ENCODE measurements at places on chromosomes 6 and 20. TPM values are rescaled to one million over a fixed set of nuclear protein-coding genes. Genes with fewer than 3 reads are reported as not detected.

Gene F13A1
- 66.0 TPM for total RNA-seq

Gene KIF25
- not detected for total RNA-seq

Gene SEC23B
- total RNA-seq = 94.1 TPM

Gene CGA
- not detected for total RNA-seq

Gene SEMG1
- not detected for total RNA-seq

Gene KIAA0408
- 3.6 TPM for total RNA-seq

Gene FNDC1
- 16.5 TPM for total RNA-seq

- no peak for DNase-seq
These were observed 80.2 kb downstream of the SYNJ2 start for GRCh38 chr6:158061709-158062461.

DNA sequence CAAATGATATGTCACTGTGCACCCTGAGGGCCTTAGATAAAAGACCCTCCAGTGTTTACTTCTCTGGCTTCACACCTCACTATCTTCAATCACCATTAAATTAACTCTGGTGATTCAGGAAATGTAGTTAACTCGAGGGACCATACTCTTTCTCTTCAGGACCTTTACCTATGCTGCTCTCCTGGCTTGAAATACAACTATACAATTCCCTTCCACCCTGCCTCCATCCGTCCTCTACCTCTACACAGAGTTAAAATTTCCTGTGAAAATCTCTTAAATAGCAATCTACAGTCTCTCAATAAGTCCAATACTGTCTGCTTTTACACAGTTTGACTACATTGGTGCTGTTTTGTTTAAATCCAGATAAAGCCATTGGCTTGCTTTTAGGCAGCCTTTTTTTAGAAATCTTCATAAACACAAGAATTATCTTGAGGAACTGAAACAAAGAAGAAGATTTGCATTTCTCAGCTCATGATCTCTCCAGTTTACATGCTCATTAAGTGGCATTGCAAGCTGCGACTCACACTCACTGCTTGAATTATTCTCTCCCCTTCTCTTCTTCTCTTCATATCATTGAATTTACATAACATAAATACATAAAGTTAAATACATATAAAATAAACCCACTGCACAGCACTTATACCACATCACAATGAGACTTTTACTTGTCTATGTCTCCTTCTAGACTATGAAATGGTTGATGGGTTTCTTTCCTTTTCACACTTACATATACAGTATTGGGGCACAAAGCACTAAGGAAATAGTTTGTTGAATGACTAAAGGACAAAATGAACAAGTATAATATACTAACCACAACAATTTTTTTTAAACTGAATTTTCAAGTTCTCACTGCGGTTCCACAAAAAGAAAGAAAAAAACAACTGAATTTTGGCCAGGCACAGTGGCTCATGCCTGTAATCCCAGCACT lies 239.0 kb upstream of the KCNQ5 start:
- no peak for DNase-seq

DNA sequence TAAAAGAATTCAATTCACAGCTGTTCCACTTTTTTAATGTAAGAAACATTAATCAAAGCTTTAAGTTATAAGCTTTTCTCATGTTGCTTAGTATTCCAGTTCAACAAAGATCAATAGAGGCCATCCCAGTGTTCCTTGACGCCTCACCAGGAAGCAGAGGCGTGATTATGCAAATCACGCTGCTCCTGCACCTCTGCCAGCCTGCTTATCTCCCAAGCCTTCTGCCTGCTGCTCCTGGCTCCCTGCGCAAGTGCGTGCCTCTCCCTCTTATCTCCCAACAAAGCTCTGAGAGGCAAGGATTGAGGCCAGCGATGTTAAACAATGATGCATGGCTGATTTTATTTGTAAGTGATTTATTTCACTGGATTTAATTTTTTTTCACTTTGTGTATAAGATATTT lies 42.8 kb downstream of the INSM1 start:
- DNase-seq = no peak

GRCh38 chr6:106477790-106478189 lies 117.3 kb downstream of the CRYBG1 start:
- DNase-seq = peak; percentile 11

- no peak for DNase-seq
These were observed 115.6 kb upstream of the B3GAT2 start for GRCh38 chr6:71072508-71072907.

DNA sequence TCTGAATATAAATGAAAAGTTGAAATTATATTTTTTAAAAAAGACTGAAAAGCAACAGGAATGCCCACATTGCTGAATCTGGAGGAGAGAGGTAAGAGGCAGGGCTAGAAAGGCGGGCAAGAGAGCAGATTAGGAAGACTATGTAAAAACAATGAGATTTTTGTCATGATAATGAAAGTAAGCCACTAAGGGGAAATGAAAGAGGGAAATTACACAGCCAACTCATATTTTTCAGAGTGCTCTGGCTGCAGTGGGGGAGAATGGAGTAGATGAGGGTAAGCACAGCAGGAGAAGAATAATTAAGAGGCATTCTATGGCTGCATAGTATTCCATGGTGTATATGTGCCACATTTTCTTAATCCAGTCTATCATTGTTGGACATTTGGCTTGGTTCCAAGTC lies 281.9 kb downstream of the PKHD1 start:
- DNase-seq = no peak

- DNase-seq = no peak
These were observed 315.3 kb upstream of the SLC35B3 start for GRCh38 chr6:8750627-8751026.

- no peak for DNase-seq
These were observed 303 bp downstream of the MBOAT1 start for GRCh38 chr6:20211941-20212391.

DNA sequence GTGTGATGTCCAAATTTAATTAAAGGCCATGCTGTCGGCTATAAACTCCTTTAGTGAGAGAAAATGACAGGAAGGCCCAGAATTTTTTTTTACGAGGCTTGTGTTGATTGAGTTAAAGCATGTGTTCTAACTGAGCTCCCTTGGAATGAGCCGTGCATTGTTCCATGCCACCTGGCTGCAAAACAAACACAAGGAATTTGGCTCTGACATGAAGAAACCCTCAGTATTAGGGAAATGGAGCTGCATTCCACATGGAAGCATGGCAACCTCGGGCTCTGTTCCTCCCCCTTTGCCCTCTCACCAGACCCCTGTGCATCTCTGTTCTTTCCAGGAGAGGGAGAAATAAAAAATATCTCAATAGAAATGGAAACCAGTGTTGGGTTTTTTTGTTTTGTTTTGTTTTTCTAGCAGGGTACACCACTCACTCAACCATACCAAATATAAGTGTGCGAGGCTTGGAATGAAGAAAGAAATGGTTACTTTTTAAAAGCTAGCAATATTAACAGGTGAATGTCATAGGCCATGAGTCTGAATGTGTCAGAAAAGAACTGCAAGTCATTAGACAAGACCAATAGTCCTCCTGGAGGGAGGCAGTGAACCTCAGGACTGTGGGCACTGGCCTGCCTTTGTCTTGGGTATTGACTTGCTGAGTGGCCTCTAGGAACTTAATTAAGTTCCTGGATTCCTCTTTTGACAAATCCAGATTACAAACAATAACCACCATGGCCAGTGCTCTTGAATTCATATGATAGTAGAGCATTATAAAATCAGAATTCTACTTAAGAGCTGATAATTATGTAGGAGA lies 935.1 kb downstream of the KIF16B start:
- peak; percentile 73 for DNase-seq

DNA sequence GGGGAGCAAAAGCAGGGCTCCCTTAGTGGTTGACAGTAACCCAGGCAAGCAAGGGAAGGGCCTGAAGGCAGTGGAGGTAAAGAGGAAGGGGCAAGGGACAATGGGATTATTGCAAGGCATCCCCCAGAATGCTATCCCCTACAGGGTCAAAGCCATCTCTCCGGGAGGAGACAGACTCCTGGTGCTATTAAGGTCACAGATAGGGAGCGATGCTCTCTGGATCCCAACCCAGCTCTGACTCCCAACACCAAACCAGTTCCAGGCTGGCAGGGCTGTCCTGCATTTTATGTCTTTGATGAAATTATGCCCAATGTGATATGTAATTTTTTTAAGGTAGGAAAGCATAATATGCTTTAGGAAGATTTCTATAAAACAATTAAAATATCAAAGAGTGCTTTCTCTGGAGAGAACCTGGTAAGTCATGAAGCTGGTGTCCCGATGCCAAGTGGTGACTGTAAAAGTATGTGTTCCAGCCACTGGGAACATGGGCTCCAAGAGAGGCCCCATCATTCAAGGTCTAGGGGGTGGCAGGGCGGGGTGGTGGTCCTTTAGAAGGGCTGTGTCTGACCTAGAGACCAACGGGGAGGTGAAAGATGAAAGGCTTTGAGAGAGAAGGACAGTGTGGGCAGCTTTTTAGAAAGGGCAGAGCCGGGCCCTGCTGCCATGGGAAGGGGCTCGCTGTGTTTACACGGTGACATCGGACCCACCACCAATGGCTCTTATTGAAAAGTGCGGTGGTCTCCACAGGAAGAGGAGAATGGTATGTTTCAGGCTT lies 276.5 kb downstream of the CDC5L start:
- no peak for DNase-seq

DNA sequence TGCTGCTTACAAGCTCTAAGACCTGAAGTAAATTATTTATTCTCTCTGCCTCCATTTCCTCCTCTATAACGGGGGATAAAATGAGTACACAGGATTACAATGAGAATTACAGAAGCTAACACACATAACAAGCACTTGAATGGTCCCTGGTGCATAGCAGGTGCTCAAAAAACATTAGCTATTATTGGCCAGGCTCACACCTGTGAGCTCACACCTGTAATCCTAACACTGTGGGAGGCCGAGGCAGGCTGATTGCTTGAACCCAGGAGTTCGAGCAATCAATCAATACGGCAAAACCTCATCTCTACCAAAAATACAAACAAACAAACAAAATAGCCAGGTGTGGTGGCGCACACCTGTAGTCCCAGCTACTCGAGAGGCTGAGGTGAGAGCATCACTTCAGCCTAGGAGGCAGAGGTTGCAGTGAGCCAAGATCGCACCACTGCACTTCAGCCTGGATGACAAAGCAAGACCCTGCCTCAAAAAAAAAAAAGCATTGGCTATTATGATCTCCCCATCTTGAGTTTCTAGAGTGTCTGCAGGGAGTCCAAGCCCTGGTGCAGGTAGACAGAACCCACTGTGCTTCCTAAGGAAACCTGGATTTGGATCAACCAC lies 68.1 kb downstream of the PREX1 start:
- peak; percentile 59 for DNase-seq

GRCh38 chr6:128511506-128511905 lies 8.9 kb downstream of the PTPRK start:
- no peak for DNase-seq

DNA sequence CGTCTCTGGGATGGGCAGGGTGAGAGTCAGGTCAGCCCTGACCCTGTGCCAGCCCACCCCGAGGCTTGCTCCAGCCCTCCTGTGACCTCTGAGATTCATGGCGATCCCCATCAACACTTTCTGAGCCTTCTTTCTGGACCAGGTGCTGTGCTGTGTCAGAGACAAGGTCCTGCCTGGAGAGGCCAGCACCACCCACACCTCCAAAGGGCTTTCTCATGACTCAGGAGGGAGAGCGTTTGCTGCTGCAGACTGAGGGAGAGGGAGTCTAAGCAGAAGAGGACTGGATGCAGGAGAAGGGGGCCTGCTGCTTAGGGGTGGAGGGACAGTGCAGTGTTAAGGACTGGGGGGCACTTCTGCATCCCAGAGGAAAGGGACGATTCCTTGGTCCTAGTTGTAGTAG lies 193.5 kb downstream of the LRFN2 start:
- no peak for DNase-seq

- no peak for DNase-seq
These were observed 6.4 kb downstream of the NPEPL1 start for GRCh38 chr20:58698741-58699622.

DNA sequence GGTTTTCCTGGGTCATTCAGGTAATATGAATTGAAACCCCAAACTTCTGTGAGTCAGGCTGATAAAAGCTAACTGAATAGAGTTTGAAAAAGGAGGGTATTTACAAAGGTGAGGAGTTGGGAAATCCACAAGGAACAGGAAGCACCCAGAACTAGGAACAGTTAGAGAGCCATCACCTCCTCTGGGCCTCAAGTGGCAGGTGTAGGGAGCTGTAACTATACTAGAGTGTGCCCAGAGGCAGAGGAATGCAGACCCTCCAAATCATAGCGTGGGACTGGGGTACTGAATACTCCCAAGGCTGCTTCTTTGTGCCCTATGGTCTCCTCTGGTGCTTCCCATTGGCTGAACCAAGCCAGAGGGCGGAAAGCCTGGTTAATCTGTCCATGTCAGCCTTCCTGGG lies 18.3 kb downstream of the TRIM38 start:
- DNase-seq = no peak

- peak; percentile 26 for DNase-seq
These were observed 6.4 kb downstream of the PREX1 start for GRCh38 chr20:48821261-48821920.

DNA sequence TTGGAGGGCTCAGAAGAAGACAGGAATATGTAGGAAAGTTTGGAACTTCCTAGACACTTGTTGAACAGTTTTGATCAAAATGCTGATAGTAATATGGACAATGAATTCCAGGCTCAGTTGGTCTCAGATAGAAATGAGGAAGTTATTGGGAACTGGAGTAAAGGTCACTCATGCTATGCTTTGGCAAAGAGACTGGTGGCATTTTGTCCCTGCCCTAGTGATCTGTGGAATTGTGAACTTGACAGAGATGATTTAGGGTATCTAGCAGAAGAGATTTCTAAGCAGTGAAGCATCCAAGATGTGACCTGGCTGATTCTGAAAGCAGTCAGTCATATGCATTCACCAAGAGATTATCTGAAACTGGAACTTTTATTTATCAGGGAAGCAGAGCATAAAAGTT lies 45.1 kb downstream of the FRK start:
- DNase-seq = no peak

GRCh38 chr6:29925727-29926412 lies 16.5 kb upstream of the HLA-A start:
- DNase-seq = no peak

DNA sequence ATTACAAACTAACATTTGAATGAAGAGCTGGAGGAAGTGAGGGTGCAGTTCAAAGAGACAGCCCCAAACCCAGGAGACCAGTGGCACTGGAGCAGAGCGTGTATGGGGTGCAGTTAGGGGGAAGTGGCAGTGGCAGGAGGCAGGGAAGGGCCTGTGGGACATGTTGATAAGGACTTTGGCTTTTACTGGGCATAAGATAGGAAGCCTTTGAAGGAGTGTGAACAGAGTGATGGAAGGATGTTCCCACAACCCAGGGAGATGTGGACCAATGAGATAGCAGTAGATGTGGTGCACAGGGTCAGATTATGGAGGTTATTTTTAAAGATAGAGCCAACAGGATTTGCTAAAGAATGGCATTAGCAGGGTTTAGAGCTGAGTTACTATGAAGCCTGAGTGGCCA lies 56.4 kb downstream of the AIG1 start:
- no peak for DNase-seq

- DNase-seq = peak; percentile 99
These were observed 29.6 kb downstream of the RAMACL start for GRCh38 chr6:166556863-166557322.

GRCh38 chr20:47768016-47768824 lies 17.1 kb downstream of the SULF2 start:
- peak; percentile 83 for DNase-seq

Data from thyroid gland (tissue), 4 donors.